ENCODE measurements at places on chromosomes 11 and 22. TPM values are rescaled to one million over a fixed set of nuclear protein-coding genes. Genes with fewer than 3 reads are reported as not detected.

DNA sequence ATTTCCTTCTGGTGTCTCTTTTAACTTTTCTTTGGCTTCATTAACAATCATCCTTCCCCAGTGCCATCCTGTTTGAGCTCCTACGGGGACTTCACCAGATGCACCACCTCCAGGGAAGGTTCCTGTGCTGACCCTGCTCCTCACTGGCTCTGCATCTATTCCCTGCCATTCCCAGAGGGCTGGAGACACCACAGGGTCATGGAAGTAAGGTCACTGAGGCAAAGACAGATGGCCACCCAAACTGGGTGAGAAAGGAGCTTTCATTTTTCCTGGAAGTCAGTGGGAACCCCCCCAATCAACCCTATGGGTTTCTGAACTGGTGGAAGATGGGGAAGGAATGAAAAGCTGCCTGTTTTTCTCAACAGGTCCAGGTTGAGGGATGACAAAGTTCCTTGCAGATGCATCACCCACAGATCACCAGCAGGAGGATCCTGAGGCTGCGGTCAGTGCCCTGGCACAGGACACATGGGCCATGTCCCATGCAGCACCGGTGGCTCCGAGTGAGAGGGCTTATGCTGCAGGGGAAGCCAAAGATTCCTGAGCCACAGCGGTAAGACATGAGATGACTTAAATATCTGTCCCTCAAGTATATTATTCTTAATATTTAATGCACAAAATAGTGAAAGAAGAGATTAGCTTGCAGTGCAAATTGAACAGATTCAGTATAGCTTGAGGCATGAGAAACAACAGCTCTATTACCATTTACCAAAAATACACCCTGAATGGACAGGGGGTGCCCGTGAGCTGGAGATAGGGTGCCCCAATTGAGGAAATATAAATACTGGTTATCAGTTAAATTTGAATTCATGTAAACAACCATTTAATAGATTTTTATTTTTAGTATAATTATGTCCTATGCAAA lies 73.0 kb upstream of the VPREB1 start:
- no peak for ATAC-seq

- no peak for ATAC-seq
Observed at GRCh38 chr11:100174881-100175280, 512.2 kb upstream of the ARHGAP42 start.

GRCh38 chr22:31367426-31367825 lies 21.3 kb upstream of the PATZ1 start:
- ATAC-seq = no peak

DNA sequence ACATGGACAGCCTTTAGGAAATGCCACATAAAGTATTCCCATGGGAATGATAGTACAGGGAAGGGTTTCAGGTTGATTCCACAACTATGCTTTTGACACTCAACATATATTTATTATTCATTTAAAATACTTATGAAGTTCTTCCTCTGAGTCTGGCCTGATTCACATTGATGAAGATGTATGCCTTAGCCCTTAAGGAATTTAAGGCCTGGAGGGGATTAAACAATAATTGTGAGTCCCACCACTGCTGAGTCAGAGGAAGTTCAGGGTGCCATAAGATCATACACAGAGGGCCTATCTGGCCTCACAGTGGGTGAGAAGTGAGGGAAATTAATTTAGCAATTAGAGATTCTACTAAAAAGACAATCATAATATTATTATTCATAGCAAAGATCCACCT lies 161.1 kb upstream of the SNX19 start:
- ATAC-seq = no peak

The MMP12 gene
- not detected for total RNA-seq

DNA sequence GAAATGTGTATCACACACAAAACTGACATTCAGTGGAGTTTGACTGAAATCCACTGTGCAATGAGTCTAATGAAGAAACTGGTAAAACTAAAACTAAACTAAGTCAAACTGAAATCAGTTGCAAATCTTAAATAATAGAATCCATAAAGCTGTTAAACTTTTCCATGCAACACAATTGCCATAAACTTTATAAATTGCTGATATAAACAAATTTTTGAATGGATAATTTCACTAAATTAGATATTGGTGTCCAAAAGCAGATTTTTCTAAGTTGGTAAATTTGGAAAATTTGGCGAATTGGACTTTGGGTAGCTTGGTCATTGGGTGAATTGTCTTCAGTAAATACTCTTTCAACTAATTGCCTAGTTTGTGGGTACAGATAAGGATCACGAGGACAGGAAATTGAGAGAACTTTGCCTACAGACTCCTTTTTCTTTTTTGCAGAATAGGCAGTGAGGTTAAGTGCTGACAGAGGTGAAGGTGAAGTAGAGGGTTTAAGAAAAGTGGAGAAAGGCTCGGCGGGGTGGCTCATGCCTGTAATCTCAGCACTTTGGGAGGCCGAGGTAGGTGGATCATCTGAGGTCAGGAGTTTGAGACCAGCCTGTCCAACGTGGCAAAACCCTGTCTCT lies 12.8 kb downstream of the MRPL17 start:
- ATAC-seq = no peak

The PARVA gene
- total RNA-seq = 235 TPM

DNA sequence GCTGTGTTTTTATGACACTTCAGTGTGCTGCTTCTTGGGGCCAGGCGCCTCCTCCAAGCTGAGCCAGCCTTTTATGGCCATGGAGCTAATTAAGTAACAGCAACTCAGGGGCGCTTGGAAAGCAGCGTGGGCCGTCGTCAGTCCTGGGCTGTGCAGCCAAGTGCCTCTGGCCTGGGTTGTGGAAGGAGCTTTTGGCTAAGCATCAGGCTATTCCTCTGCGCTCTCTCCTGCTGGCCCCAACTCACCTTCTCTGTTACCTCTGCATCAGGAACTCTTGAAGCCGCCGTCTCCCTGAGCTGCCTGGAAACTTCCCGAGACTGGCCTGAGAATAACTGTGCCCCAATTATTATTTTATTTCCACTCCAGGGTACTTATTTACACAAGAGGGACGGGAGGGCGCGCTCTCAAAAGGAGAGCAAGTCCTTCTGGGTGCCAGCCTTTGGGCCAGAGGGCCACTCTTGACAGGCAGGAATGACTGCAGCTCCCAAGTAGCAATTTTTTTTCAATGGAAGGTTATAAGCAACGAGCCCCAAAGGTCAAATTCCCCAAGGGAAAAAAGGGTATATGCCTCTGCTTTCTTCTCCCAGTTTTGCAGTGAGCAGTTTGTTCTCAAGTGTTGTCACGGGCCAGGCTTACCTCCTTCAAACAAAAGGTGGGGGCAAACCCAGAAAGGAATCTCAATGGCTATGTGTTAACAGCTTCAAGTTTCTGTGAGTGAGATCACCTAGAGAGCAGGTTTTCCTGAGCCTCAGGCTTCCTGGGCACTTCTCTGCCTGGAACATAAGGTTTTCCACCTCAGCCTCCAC lies 38.5 kb upstream of the NAV2 start:
- peak; percentile 92 for ATAC-seq

GRCh38 chr11:7691759-7692350 lies 14.4 kb downstream of the OVCH2 start:
- ATAC-seq = no peak

GRCh38 chr11:122100037-122100755 lies 15.8 kb downstream of the BLID start:
- peak; percentile 54 for ATAC-seq

DNA sequence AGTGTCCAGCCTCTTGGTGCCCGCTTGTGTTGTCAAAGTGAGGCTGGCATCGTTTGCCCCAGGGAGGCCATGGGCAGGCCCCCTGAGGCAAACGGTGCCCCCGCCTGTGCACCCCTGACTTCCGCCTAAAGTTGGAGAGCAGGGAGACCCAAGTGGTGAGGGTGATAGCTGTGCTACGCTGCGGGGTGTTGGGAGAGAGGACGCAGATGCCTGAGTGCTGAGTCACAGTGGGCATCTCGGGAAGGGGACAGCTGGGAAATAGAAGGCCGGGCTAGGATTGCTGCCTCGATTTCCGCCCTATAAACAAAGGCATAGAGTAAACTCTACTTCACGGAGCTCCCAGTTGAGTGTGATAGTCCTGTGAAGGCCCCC lies 5.8 kb downstream of the GRIK4 start:
- no peak for ATAC-seq

The MMP27 gene
- not detected for total RNA-seq

The PKP3 gene
- total RNA-seq = 3.5 TPM

- ATAC-seq = no peak
Observed at GRCh38 chr11:36763187-36763586, 165.2 kb upstream of the RAG2 start.

DNA sequence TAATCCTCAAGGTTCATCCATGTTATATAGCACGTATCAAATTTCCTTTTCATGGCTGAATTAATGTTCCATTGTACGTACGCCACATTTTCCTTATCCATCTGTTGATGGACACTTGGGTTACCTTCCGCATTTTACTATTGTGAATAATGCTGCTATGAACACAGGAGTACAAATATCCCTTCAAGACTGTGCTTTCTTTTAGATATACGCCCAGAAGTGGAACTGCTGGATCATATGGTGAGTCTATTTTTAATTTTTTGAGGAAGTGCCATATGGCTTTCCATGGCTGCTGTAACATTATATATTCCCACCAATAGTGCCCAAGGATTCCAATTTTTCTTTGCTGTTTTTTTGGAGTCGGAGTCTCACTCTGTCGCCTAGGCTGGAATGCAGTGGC lies 6.0 kb downstream of the MRPL40 start:
- no peak for ATAC-seq

The SLC22A6 gene
- total RNA-seq = not detected

DNA sequence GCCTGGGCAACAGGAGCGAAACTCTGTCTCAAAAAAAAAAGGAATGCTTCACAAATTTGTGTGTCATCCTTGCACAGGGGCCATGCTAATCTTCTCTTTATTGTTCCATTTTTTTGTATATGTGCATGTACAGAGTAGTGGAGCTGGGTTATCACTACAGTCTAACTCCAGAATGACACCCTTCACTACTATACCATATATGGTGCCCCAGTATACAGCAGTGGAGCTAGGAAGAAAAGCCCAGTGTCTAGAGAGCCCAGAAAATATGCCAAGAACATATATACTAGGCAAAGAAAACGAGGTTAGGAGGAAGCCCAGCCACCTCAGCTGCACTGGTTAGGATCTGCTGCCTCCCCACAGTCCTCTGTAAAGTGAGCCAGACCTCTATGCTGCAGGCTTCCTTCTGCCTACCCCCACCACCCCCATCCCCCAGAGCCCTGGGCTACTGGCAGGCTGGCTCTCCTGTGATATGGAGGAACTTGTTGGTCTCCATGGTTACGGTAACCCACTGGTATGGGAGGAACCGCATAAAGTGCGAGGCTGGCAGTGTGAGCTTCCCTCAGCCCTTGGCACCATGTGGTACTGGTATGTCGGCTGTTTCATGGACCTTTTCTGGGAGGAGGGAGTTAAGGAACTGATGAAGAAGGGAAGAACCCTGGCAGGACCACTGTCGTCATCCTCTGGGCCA lies 34.3 kb downstream of the RCOR2 start:
- ATAC-seq = peak; percentile 50

The PHOX2A gene
- total RNA-seq = not detected

GRCh38 chr22:23790819-23791737 lies 4.3 kb downstream of the SMARCB1 start:
- ATAC-seq = no peak

GRCh38 chr22:50670513-50670912 lies 2.1 kb upstream of the SHANK3 start:
- ATAC-seq = no peak

DNA sequence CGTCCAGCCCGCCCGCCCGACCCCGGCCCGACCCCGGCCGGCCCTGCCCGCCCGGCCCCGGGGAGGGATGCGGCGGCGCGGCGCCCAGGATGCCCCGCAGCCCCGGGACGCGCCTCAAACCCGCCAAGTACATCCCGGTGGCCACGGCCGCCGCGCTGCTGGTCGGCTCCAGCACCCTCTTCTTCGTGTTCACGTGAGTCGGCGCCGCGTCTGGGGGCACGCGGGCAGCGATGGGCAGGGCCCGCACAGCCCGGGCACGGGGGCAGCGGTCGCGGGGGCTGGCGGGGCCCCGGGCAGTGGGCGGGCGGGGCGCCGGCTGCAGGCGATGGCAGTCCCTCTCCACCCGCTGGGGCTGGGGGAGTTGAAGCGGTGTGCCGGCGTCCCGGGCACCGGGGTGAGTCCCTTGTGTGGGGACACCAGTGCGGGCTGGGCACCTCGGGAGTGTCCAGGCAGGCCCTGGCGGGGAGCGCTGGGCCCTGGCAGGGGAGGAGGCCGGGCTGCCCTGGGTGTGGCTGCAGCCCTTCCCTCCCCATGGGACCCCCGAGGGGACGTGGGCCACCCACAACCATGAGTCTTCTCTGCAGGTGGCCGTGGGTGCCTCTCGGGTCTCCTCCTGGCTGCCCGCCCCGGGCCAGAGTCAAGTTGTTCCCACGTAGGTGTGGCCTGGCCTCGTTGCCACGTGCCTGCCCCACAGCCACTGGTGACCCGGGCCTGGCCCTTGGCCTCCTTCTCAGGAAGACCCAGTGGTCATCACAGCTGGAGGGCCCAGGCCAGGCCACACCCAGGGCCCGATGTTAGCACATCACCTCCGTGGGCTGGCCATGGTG lies 468 bp downstream of the ZDHHC8 start:
- no peak for ATAC-seq

The NOX4 gene
- total RNA-seq = 5.4 TPM

DNA sequence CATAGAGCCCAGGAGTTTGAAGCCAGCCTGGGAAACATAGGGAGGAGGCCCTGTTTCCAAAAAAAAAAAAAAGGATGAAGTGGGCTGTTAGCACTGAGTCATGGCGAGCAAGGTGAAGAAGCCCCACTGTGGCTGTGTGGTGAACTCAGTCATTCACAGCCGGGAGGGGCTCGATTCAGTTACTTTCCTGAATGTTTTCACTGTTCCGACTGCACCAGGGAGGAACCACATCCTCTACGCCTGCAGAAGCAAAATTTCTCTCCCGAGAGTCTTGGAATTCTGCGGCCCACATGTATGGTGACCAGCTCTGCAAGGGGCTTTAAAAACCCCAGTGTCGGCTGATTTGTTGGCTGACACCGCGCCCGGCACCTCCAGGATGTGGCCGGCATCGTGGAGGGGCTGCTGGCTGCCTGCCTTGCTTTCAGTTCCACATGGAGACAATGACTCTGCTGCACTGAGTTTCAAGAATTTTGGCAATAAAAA lies 27.8 kb upstream of the GRAMD4 start:
- no peak for ATAC-seq

DNA sequence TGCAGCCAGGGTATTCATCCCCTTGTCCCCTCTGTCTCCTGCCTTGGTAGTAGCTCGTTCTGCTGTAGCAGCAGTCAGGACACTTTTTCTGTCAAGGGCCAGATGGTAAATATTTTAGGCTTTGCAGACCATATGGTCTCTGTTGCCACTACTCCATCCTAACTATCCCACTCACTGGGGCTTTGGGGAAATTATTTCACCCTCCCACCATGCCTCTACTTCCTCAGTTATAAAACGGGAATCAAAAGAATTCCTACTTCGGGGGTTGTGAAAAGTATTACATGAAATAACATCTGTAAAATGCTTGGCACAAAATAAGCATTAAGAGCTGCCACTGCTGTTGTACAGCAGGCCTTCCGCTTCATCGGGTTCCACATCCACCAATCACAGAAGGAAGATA lies 89.9 kb upstream of the LDLRAD3 start:
- ATAC-seq = no peak

GRCh38 chr11:5597953-5598352 lies 1.5 kb downstream of the TRIM6 start:
- ATAC-seq = no peak

Measured in gastroesophageal sphincter (tissue), 4 donors.